ENCODE measurements at places on chromosomes 16 and 17.

GRCh38 chr17:7439462-7440112 is at the start of gene FGF11:
Gene FGF11 (plus strand): TSS chr17:7439512. CDS start chr17:7439621, 109 bp downstream.
- no peak for DNase-seq

- no peak for DNase-seq
Measured at GRCh38 chr16:49588729-49589384, 215.3 kb downstream of the C16orf78 start.

GRCh38 chr16:68605746-68606145 is 39.4 kb upstream of the CDH3 start:
- DNase-seq, result no peak

GRCh38 chr16:67236563-67237395 is 9.8 kb downstream of the TMEM208 start:
- DNase-seq, result peak; percentile 35

GRCh38 chr17:55452139-55452790 is 30.6 kb upstream of the MMD start:
- DNase-seq, result peak; percentile 44

- DNase-seq, result no peak
Measured at GRCh38 chr16:10575506-10576130, 4.8 kb downstream of the EMP2 start.

DNA sequence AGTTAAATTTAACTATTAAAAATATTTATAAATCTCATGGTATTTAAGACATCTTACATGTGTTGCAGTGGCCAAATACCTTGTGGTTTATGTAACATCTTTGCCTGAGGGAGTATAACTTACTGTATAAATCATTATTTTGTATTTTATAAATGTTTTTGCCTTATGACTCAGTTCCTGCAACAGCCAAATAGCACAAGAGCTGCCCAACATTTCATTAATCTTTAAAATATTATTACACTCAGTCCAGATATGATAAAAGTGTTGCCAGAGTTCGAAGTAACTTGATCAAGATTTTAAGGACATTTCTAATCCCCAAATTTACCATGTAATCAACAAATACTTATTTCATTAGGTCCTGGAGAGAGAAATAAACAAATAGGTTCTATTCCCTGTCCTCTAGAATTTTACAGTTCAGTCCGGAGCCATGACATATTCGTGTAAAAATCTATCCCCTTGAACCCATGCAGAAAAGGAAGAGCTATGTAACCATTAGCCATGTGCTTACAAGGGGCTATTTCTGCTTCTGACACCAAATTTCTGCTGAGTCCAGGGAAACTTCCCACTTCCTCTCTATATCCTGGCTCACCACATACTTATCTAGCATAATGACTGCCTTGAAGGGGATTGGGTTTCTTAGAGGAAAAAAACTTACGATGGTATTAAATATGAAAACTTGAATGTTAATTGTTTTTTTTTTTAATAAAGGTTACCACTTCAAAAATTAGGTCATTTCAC is 44.0 kb downstream of the IRX6 start:
- no peak for DNase-seq

DNA sequence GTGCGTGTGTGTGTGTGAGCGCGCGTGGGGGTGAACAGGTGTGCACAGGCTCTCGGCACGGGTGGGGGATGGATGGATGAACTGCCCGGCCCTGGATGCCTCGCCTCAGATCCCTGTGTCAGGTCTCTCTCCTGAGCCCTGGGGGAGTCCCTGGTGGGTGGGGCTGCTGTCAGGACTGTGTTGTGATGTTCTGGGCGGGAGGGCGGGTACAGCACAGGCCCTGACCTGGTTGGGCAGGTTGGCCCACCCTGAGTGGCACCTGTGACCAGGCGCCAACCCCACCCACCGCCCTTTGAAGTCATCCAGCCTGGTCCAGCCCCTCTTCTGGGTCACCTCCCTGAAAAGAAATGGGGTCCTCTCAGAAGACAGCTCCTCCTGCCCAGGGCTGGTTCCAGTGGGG is 41.6 kb upstream of the TAC4 start:
- DNase-seq, result no peak

- no peak for DNase-seq
Measured at GRCh38 chr17:65446043-65446442, 115.4 kb downstream of the AXIN2 start.

DNA sequence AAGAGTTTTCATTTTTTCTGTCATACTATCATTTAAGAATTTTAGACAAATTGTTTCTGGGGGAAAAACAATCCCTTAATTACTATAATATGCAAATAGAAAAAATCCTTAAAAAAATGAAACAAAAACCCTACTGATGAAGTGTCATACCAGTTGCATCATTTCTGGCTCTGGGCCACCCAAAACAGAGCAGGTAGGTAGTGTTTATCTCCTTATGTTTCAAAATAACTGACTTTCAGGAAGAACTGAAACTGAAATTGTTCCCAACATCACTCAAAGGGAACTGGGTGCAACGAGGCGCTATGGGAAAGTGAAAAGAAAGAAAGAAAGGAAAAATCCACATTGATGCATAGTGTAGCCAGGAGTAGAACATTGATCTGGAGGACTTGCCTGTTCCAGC is 653.1 kb upstream of the SOX9 start:
- DNase-seq, result no peak

GRCh38 chr17:78873519-78874340 is 29.3 kb downstream of the CEP295NL start:
- DNase-seq, result no peak

GRCh38 chr17:49382556-49382955 is 20.5 kb upstream of the ZNF652 start:
- no peak for DNase-seq

DNA sequence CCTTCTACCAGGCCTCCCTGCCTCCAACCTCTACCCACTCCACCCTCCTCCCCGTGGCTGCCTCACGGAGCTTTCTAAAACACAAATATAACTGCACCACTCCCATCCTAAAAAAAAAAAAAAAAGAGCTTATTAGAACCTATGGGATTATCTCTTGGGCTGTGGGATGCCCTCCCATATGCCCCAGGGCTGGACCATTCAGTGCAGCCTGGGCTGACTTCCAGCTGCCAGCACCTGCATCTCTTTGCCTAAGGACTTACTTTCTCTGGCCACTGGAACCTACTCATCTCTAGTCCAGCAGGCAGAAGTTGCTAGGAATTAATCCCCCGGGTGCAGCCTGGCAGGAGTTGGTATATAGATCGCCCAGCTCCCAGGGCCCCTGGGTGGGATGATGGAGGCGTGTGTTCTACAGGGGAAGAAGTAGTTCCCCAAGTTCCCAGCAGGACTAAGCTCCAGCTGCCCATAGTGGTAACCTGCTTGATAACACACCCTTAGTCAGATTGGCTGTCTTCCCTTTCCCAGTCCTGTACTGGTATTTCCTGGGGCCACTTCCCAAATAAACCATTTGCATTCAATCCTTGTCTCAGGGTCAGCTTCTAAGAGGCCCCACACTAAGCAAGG is 10.3 kb downstream of the MPP3 start:
- no peak for DNase-seq

DNA sequence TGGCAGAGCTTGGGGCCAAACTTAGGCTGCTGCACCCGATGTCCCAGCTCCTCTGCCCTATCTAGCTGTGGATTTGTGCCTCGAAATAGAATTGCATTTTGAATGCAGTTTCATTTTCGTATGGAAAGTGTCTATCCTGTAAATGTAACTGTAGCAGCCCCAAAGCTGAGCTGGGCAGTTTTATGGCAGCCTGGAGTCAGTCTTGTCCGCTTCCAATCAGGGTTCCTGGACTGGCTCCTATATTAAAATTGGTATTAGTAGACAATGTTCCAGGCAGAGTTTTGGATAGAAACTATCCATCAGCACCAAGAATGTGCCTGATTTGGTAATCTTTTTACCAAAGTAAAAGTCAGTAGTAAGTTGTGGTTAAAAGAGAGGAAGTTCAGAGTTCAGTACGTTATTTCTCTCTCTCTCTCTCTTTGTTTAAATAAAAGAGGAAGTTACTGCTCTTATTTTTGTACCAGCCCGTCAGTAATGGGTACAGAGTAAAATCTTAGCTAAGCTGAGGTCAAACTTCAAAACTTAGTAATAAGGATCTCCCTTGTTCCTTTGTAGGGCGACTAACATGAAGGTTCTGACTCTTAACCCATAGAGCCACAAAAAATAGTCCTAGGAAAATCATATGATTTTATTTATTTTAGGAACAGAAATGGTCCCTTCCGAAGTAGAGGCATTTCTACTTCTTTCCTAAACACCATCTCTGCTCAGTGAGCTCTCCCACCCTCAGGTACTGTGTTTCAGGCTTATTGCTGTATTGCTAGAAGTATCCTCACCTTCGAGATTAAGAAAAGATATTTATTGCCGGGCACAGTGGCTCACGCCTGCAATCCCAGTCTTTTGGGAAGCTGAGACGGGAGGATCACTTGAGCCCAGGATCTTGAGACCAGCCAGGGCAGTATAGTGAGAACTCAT is 28.0 kb downstream of the PRKCB start:
- no peak for DNase-seq

DNA sequence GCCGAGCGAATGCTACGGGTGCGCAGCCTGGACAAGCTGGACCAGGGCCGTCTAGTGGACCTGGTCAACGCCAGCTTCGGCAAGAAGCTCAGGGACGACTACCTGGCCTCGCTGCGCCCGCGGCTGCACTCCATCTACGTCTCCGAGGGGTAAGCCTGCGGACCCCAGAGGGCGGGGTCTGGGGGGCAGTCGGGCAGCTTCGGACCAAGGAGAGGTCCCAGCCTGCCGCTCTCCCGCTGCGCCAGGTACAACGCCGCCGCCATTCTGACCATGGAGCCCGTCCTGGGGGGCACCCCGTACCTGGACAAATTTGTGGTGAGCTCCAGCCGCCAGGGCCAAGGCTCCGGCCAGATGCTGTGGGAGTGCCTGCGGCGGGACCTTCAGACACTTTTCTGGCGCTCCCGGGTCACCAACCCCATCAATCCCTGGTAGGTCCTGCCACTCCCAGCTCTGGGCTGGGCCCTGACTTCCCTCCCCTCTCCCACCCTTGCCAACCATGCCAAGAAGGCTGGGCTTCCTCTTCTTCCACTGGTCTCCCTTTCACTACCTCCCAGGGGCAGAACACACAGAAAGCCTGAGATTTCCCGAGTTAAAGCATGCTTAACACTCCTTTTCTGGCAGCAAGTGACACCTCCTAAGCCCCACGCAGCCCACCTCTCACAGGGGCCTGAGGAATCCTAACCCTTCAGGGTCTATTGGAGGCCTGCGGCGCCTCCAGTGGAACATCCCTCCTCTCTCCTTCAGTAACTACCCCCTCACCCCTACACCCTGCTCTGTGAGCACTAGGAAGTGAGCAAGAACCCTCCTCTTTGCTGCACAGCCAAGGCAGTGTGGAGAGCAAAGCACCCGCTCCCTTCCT is 3.2 kb downstream of the NAGS start:
- DNase-seq, result no peak

DNA sequence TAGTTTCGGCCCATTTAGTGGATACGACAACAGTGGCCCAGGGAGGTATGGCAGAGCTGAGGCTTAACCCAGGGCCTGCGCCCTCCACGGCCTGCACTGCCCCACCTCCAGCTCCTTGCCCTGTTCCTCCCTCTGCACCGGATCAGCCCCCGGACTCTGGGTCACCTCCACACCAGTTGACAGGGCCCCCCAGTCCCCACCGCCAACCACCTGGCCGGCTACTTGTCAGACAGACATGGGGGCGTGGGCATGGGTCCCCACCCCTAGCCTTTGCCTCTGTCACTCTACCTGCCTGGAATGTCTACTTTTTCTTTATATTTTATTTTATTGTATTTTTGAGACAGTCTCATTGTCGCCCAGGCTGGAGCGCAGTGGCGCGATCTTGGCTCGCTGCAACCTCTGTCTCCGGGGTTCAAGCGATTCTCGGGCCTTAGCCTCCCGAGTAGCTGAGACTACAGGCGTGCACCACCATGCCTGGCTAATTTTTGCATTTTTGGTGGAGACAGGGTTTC is 3.0 kb upstream of the ACTG1 start:
- DNase-seq, result no peak

DNA sequence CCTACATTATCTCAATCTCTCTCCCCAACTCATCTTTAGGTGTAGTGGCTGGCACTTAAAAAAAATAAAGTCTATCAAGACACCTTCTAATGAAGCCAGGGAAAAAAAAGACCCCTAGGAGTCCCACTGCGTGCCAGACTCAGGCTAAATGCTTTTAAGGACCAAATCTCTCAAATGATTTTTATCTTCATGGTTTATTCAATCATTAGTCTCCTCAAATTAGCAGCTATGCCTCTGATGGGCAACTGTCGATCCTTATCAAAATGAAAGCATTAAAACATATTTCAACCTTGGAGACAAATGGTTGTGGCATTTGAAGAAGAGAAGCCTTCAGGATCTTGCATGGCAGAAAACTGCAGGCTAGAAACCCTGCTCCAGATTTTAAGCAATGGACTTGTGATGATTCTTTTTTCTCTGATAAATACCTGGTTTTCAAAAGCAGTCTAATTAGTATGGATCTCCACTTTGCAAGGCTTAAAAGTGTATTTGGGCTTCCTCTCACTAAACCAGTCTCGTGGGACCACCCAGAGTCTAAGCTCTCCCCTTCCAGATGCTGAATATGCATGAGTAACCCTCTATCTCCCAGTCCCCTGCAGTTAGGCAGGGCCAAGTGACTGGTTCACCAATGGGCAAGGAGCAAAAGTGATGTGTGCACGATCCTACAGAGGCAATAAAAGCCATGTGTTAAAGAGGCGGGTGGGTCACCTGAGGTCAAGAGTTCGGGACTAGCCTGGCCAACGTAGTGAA is 14.9 kb downstream of the ITPRIPL2 start:
- DNase-seq, result no peak

DNA sequence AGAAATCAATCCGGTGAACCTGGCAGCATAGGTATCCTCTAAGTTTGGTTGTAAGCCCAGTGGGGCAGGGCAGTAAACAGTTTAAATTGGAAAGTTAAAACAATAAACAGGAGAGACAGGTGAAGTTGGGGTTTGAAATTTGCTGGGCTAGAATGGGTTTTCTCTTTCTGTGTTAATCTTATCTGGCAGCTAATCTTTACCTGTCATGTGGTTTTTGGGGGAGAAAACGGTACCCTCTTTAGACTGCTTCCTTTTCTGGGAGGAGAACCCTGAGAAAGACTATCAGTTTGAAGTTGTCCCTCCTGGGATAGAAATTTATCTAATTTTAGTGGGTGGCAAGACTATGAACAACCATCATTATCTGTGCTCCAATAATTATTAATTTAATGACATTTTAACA is 24.0 kb downstream of the CDH13 start:
- DNase-seq, result no peak

- DNase-seq, result no peak
Measured at GRCh38 chr17:19239544-19239943, 2.4 kb downstream of the EPN2 start.

GRCh38 chr16:65114527-65114926 is 7.3 kb downstream of the CDH11 start:
- DNase-seq, result no peak

- DNase-seq, result no peak
Measured at GRCh38 chr16:50584033-50584722, 36.0 kb downstream of the NKD1 start.

GRCh38 chr17:82876149-82876548 is 36.3 kb upstream of the ZNF750 start:
- DNase-seq, result peak; percentile 58

DNA sequence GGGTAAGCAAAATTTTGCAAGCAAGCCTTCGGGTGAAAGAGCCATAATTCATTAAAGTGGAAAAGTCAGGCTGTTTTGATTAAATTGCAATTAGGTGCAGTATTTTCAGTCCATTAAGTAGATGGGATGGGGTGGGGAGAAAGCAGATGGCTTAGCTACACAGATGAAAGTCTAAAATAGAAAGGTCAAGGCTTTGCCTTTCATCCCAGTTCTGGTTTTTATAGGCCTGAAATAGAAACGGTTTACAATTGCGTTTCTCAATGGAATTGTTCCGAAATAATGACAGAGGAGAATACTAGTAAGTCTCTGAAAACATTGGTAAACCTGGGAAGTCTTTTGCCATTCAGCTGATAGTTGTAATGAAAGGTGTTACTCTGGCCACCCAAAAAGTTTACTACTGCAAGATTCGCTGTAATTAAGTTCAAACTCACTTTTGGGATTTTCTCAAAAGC is 1.5 kb downstream of the PPM1E start:
- DNase-seq, result no peak
